CD4-positive, alpha-beta T cell treated with Interleukin-15 for 4 hours (primary cell): ENCODE measurements at places on chromosomes 4 and X.

DNA sequence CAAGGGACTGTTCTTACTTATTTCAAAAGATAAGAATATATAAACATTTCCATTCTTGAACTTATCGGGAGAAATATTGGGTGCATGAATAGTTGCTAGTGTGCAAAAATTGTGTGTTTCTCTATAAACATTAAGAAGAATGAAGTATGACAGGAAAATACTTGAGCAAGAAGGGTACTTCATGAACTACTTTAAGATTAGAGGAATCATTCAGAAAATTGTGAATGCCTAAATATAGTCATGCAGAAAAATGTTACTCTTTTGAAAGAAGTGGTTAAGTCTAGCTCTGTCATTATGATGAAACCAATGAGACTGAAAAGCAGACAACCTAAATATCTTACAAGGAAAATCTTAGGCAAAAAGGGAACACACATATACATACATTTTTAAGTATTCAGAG lies 207.8 kb upstream of the PCDH18 start:
- no peak for DNase-seq

- no peak for DNase-seq
Measured at GRCh38 chr4:105389167-105389566, 84.7 kb downstream of the PPA2 start.

DNA sequence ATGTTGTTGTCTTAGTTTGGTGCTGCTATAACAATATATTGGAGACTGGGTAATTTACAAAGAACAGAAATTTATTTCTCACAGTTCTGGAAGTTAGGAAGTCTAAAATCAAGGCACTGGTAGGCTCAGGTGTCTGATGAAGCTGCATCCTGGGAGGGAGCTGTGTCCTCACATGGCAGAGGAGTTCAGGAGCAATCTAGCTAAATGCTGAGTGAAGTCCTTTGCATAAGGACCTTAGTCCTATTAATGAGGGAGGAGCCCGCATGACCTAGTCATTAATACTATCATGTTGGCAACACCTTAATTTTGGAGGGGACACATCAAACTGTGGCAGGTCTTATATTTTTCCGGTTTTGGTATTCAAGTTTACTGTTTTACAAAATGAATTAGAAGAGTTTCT lies 36.0 kb upstream of the NSUN7 start:
- DNase-seq: no peak

DNA sequence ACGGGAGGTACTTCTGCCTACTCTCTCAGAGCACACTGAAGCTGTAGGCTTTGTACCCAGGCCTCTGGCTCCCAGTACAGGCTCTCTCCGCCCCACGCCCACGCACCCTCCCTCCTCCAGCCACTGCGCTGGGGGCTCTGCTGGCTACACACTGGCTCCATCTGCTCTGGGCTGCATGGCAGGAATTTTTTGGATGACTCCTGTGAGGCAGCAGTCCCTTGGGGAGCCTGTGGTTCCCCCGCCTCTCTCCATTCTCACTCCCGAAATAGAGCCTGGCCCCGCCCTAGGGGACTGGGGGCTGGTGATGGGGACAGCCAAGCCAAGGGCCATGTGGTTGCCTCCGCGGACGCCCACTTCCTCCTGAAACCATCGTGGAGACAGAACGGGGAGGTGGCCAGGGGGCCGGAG lies 58.1 kb upstream of the ADRA2C start:
- DNase-seq: no peak

- peak; percentile 73 for DNase-seq
Measured at GRCh38 chr4:80492761-80493160, 157.2 kb downstream of the CFAP299 start.

- DNase-seq: no peak
Measured at GRCh38 chr4:102042871-102043802, 252.6 kb downstream of the BANK1 start.

GRCh38 chr4:5034206-5034605 lies 14.9 kb upstream of the CYTL1 start:
- no peak for DNase-seq

DNA sequence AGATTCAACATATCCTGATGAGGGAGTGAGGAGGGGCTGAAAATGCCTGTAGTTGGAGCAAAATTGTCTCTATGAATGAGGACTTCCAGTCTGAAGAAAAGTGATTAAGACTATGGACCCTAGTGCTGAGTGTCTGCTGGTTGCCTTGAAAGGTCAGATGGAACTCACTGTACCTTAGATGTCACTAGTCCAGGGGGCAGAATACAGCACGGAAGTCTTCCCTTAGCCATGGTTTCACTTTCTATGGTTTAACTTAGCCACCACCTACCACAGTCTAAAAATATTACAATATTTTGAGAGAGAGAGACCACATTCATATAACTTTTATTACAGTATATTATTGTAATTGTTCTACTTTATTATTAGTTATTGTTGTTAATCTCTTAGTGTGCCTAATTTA lies 223.1 kb downstream of the FMR1NB start:
- no peak for DNase-seq

GRCh38 chr4:77817304-77818072 lies 1.7 kb downstream of the CNOT6L start:
- no peak for DNase-seq

GRCh38 chrX:20059467-20060128 lies 57.1 kb downstream of the MAP7D2 start:
- no peak for DNase-seq

DNA sequence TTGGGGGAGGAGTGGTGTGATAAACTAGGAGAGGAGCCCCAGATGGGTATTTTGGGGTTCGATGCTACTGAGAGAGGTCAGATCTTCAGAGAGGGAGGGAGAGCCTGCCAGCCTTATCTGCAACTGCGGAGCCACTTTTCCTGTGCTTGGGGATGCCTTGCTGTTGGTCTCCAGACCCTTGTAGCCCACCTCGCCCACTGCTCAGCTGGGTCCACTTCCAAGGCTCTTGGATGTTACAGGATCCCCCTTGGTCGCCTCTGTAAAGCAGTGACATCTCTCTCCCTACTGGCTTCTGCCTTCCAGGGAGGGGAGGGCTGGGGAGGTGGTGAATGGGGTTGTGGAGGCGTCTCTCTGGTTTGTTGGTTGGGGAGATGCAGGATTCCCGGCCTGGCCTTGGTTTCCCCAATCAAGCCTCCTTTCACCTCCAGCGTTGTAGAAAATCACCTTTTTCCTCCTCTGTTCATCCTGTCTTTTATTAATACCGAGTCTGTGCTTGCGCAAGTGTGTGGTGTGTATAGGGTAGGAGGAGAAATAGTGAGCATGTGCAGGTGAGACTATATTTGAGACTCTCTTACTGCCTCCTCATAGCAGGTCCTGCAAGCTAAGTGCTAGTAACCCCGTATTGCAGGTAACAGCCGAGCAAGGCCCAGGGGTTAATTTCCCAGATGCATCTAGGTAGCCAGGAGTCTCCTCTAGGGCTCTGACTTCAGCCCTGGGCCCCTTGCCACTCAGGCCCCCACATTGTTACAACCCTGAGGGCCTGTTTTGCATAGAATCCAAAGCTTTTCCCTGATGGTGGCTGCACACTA lies 337.4 kb downstream of the ARHGAP10 start:
- DNase-seq: no peak

GRCh38 chr4:114078636-114079035 lies 99.2 kb upstream of the ARSJ start:
- DNase-seq: no peak

- no peak for DNase-seq
Measured at GRCh38 chrX:133837091-133837490, 148.3 kb downstream of the GPC3 start.

GRCh38 chr4:105022811-105023667 lies 123.6 kb upstream of the TET2 start:
- no peak for DNase-seq

- DNase-seq: no peak
Measured at GRCh38 chr4:8761167-8761823, 110.3 kb downstream of the HMX1 start.

GRCh38 chr4:85717847-85718246 lies 242.9 kb downstream of the ARHGAP24 start:
- DNase-seq: no peak

DNA sequence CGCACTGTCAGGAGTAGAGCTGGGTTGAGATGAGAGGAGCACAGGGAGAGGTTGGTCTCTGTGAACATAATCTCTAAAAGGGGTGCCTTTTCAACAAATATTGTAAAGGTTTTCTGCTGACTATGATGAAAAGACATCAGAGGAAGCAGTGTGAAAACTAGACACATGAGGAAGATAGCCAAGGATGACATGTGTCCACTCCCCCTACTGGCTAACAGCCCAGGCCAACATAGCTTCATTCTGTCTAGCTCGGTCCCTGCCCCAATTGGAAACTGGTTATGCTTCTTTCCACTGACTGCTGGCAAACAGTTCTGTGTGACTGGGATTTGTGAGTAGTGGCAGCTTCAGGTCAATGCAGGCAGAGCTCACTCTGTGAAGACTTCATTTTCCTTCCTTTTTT lies 115.4 kb upstream of the ESX1 start:
- DNase-seq: no peak

- no peak for DNase-seq
Measured at GRCh38 chr4:7893539-7893938, 46.1 kb downstream of the AFAP1 start.

- no peak for DNase-seq
Measured at GRCh38 chr4:42955746-42956505, 63.4 kb downstream of the GRXCR1 start.

- no peak for DNase-seq
Measured at GRCh38 chr4:109738104-109738872, 8.4 kb upstream of the PLA2G12A start.

DNA sequence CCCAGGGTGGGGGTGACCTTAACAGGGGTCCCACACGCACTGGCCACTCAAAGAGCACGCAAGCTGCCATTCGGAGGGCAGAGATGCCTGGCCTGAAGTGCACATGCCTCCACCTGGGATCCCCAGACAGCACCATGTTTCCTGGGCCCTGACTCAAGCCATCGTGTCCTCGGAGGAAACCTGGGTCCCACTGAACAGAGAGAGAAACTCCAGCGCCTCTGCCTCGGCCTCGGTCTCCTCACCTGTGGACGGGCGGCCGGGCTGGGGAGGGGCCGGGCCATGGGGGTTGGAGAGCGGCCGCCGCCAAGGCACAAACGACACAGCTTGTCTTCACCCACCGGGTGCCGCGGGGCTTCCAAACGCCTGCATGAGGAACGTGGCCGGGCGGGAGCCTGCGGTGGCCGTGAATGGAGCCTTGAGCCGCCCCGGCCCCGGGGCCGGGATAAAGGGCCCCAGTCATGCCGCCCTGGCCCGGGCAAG lies 30.0 kb upstream of the FGFR3 start:
- no peak for DNase-seq

GRCh38 chr4:105631818-105632400 lies 76.6 kb downstream of the INTS12 start:
- DNase-seq: no peak

DNA sequence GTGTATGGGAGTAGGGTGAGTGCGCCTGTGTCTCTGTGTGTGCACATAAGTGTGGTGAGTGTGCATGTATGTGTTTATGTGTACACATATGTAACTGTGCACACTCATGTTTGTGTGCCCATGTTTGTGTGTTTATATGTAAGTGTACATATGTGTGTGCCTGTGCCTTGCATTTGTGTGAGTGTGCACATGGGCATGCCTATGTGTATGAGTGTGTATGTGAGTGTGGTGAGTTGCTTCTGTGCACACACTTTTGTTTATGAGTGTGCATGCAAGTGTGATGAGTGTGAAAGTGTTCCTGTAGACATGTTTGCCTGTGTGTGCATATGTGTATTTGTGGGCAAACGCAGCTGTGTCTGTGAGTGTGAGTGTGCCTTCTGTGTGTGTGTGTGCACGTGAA lies 7.2 kb downstream of the IL9R start:
- no peak for DNase-seq
